ENCODE measurements at places on chromosomes 3 and 15. TPM values are rescaled to one million over a fixed set of nuclear protein-coding genes. Genes with fewer than 3 reads are reported as not detected.

Gene GPR160
- total RNA-seq, result 0.31 TPM

Gene EPHA6
- not detected for total RNA-seq

Gene DUOXA1
- total RNA-seq, result not detected

Gene EFCC1
- total RNA-seq, result 4.6 TPM

Gene FEZF2
- total RNA-seq, result not detected

Gene CAPN3
- total RNA-seq, result 12.3 TPM

DNA sequence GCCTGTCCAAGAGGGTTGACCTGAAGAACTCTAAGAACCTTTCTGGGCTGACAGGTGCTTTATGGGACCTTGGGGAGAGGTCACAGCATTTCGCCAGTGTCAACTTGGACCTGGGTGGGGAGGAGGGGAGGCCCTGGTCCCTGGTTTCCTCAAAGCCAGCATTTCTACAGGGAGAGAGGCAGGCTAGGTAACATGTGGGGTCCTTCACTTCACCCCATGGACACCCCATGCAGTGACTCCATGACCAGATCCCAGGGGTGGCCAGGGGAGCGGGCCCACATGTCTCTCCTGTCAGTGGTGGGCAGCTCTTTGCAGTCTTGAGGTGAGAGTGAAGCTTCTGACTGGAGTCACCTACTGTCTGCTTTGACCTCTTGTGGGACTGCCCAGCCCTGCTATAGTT lies 35.8 kb downstream of the GOLGA6L10 start:
- no peak for DNase-seq

DNA sequence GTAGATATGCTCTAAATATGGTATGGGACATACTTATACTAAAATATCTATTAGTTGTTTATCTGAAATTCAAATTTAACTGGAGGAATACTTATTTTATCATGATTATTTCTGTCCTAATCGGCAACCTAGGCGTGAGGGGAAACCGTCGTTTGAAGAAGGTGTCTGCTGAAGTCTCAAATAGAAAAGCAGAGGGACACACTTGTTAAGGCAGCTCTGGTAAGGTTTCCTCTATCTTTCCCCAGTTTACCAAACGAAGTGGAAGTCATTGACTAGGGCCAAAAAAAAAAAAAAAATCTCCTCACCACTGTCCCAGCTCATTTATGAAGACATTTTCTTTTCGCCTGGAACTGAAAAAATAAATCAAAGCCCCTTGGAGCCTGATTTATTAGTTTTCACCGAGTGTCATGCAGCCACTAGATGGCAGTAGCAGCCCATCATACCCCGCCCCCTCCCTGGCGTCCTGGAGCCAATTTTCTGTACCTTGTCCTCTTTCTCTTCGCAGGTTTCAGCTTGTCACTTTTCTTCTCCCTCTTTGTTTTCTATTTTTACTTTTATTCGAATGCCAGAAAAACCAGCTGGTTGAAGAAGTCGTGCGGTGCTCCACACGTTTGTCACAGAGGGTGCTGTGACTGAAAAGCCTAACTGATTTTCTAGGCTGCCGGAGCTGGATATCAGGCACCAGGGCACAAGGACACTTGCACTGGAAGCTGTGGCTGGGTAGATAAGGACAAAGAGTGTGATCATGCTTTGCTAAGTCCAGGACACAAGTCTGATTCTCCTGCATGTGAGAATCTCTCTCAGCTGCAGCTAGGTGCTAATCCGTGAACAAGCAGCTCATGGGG lies 238.7 kb downstream of the ZPLD1 start:
- DNase-seq, result peak; percentile 59

DNA sequence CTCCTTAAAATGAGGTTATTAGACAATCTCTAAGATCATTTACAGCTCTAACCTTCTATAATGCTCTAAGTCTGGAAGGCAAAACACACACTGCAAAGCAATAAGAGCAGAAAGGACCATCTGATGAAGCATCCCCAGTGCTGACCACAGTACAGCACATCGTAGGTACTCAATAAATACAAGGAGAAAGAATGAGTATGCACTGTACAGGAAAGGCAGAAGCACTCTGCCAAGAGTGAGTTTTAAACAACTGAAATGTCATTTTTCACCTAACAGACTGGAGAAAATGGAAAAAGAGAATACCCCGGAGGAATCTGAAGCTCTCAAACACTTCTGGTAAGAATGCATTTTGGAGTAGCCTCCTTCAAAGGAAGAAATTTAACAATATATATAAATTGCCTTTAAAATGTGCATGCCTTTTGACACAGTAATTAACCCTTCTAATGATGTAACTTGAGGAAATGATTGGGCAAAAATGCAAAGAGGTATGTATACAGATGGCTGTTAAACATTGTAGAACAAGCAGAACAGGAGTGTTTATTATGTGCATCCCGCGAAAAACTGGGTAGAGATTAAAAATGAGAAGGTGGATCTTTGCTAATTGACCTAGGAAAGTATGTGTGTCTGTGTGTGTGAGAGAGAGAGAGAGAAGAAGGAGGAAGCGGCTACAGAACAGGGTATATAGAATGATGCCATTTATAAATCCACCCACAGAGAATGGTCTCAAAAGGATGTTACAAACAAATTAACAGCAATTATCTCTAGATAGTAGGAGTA lies 8.0 kb upstream of the OXTR start:
- DNase-seq, result no peak

DNA sequence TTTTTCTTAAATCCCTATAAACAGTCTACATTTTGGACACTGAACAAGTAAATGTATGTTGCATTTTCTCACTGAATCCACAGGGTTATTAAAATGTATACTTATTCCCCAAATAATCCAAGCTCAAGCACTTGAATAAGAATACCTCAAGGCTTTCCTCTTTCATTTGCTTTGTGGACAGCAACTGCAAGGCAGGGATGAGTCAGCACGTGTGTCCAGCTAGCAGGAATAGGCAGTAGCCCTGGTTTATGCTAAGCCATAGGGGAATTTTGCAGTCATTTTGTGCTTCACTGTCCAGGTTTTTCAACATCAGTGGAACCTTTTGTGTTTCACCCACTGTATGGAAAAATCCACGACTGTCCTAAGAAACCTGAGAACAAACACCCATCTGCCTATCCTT lies 96.7 kb upstream of the KCNMB2 start:
- peak; percentile 69 for DNase-seq

DNA sequence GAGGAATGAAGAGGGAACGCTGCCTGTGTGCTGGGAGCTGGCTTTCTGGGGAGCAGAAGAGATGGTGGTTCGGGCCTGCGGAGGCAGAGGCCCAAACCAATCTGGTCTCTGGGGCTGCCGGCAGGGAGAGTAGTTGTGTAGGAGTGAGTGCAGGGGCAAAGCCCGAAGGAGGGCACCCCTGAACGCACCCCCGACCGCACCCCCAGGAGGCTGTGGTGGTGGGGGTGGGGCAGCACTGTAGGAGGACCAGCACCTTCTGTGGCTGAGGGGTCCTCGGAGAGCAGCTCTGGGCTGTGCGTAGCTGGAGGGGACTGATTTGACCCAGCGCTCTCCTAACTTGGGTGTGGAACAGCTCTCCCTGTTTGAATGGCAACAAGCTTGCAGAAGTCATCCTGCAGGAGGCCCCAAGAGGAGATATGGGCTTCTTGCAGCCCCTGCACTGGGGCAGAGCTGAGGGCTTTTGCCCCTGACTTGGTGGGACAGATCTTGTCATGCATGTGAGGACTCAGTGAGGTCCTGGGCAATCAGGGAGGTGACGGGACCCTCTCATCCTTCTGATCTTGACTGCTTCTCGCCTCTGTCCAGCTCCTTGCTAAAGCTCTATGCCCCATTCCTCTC lies 26.1 kb downstream of the C15orf39 start:
- no peak for DNase-seq

DNA sequence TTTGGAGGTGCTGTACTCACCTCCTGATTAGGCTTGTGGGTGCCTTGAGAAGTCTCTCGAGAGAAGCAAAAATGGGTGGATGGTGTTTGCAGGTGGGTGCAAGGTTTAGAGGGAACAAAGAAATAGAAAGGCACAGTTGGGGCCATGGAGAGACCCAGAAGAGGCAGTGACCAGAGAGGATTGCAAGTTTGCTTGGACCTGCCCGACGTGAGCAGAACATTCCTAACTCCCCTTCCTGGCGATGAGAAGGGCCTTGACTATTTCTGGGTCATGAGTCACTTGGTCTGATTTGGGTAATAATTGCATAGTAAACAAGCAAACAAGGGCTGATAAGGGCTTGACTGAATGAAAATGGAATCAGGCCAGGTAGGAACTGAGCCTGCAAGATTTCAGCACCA lies 7.0 kb upstream of the CTSH start:
- DNase-seq, result no peak

DNA sequence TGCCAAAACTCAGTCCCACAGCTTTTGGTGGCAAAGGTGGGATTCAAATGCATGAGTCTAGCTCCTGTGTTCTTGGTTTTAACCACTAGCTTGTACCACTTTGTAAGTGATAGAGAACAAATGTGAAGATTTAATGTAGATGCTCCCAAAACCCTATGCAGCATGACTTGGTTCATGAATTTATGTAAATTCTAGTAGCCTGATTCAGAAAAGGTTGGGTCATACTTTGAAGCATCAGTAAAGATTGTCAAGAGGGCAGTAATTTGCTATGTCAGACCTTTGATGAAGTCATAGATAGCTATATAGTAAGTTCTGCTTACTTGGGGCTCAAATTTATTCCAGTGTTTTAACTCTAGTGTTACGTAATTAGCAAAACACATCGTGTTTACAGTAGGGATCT lies 75.6 kb downstream of the VPS8 start:
- no peak for DNase-seq

DNA sequence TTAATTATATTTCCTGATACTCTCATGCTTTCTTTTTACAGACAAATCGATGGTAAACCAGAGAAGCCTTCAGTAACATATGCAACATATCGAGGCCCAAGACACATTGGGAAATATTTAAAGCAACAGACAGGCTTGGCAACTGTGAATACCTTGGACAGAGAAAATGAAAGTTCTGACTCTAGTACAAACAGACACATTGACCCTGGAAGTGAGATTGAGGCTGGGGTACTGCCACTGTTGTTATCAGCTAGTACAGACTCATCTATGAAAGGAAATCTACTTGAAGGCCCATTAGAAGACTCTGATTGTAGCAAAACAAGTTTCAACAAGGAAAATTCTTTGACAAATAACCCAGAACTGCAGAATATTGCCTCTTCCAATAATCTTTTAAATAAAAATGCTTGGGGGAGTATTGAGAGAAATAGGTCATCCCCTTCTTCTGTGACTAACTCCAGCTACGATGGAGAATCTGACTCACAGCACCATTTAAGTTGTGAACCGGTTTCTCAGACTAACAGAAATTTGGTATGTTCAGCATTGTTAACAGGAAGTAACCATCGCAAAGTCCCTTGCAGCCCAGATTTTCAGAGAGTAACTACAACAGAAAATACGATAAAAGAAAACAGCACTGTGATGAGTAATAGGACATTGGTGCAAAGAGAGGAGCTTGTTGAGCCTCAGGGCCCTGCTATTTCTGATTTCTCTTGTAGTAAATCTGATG lies 50.2 kb downstream of the CRYBG3 start:
- DNase-seq, result peak; percentile 63

DNA sequence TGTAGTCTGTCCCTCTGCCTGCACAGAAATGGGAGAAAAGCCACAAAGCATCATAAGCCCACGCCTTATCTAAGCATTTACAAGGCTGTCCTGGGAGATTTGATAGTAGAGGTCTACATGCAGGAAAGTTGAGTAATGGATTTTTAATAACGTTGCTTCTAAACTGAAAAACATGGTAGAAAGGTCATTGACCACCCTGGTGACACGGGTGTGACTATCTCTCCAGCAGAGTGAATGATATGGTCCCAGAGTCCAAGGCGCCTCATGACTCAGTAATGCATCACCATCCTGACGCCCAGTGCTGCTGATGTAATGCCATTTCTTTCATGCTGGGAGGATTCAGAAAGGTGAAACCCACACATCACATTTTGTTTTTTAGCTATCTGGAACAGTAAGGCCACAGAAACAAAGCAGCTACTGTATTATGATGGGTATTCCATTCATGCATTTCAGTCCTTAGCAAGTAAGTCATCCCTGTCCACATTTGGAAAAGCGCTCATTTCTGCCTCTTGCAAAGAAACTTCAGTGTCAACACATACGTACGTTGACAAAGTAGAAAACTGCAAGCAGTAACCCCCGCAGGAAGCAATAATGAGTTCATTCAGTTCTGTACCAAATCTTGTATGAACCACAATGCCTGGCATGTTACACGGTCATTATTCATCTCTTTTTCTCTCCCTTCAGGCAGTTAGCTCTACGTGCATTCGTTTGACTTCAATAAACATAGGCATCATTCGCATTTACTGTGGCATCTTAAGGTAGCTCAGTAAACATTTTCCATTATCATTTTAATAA lies 483.5 kb downstream of the GABRG3 start:
- DNase-seq, result no peak

- DNase-seq, result peak; percentile 41
Observed at GRCh38 chr3:51581524-51581923, 43.0 kb downstream of the RAD54L2 start.

GRCh38 chr3:124557433-124558232 lies 172.6 kb upstream of the UMPS start:
- DNase-seq, result no peak

GRCh38 chr15:61890106-61890505 lies 170.1 kb downstream of the VPS13C start:
- no peak for DNase-seq

DNA sequence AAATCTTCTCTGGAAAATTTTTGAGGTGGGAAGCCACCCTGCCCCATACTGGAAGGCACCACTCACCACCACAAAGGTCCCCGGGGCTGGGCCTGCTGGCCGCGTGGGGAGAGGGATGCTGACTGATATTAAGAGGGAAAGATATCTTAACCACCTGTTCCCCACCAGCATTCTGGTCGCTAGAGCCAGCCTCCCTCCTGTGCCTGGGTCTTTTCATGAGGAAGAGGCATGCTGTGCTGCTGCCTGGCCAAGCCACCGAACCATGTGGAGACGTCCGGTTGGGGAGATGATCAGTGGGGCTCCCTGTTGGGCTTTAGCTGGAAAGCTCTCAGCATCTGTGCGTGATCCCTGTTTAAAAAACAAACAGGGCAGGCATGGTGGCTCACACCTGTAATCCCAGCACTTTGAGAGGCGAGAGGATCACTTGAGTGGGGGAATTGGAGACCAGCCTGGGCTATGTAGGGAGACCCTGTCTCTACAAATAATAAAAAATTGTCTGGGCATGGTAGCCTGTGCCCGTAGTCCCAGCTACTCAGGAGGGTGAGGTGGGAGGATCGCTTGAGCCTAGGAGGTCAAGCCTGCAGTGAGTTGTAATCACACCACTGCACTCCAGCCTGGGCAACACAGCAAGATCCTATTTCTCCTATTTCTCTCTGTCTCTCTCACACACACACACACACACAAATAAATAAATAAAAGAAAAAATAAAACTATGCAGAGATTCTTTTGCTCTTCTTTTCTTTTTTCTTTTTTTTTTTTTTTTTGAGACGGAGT lies 1.0 kb downstream of the KLHL18 start:
- DNase-seq, result peak; percentile 81

DNA sequence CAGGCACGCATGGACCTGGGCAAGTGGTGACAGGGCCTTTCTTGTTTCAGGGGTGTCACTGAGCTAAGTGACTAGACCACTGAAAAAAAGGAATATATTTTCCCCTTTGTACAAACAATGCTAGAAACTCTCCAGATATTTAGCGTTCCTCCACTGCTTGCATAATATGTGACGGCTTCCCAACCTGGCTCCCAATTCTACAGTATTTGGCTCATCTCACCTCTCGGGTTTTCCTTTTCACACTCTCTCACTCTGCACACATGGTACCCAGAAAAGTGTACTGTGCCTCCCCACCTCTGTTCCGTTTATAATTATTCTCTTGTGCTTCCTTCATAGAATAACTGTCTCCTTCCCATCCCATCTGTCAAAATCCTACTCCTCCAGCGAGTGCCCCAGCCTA lies 140.5 kb upstream of the KLHL25 start:
- no peak for DNase-seq

GRCh38 chr3:115520651-115521245 lies 102.6 kb upstream of the GAP43 start:
- no peak for DNase-seq

GRCh38 chr3:23676093-23676492 lies 129.7 kb upstream of the UBE2E1 start:
- no peak for DNase-seq

Data from myocyte (in vitro differentiated cells).